ENCODE measurements at places on chromosomes 3 and 15. TPM values are rescaled to one million over a fixed set of nuclear protein-coding genes. Genes with fewer than 3 reads are reported as not detected.

GRCh38 chr3:49840388-49840787, 16.0 kb downstream of the TRAIP start:
- no peak for DNase-seq

DNA sequence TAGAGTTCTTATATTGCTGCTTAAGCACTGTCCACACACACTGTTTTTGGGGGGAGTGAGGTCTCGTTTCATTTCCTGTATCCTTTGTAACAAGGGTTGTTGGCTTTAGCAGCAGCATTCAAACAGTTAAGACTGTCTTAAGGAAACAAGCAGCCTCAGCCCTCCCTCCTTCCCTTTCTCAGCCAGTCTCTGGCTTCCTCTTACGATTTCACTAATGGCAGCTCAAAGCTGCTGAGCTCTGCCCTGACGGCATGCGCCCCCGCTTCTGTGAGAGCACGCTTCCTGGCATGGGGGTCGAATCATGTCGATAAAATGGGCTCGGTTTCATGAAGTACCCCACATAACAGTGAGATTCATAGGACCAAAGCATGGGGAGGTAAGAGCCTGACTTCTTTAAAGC, 105.0 kb downstream of the KLHL25 start:
- DNase-seq = no peak

- DNase-seq = no peak
These were observed 514 bp downstream of the IGF2BP2 start for GRCh38 chr3:185824051-185825005.

GRCh38 chr3:177448987-177449359, 251.7 kb upstream of the TBL1XR1 start:
- no peak for DNase-seq

DNA sequence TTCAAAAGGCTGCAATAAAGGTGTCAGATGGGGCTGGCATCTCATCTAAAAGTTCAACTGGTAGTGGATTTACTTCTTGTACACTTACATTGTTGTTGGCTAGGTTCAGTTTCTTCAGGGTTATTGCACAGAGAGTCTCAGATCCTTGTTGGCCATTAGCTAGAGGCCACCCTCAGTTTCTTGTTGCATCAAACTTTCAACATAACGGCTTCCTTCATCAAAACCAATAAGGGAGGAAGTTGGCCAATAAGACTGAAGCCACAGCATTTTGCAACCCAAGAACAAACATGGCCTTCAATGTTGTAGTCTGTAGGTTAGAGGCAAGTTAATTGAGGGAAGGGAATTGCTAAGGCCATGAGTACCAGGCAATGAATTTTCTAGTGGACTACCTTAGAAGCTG, 218.0 kb downstream of the ZBBX start:
- DNase-seq = no peak

- no peak for DNase-seq
These were observed 22.0 kb downstream of the ACAD11 start for GRCh38 chr3:132637590-132637989.

GRCh38 chr3:10515884-10516495, 10.6 kb upstream of the ATP2B2 start:
- peak; percentile 73 for DNase-seq

- no peak for DNase-seq
These were observed 43.7 kb downstream of the MECOM start for GRCh38 chr3:169619793-169620192.

GRCh38 chr15:45274636-45275380, 22.8 kb downstream of the SLC28A2 start:
- DNase-seq = no peak

- DNase-seq = no peak
These were observed 14.9 kb upstream of the ULK3 start for GRCh38 chr15:74857671-74858368.

DNA sequence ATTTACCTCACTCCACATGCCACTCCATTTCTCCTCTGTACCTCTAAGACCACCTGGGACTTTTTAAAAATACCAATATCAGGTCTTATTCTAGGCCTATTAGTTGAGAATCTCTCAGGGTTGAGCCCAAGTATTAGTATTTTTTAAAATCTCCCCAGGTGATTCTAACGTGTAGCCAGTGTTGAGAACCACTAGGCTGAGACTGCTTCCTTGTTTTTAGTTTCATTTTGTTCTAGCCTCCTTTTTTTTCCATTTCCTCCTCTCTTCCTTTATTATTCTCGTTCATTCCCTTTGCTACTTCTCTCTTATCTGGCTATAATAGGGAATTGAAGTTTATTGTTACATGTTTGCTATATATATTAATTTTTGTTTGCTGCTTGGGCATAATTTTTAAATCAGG, 217.8 kb upstream of the CD96 start:
- no peak for DNase-seq

GRCh38 chr3:15319575-15319974, 12.8 kb downstream of the SH3BP5 start:
- DNase-seq = no peak

DNA sequence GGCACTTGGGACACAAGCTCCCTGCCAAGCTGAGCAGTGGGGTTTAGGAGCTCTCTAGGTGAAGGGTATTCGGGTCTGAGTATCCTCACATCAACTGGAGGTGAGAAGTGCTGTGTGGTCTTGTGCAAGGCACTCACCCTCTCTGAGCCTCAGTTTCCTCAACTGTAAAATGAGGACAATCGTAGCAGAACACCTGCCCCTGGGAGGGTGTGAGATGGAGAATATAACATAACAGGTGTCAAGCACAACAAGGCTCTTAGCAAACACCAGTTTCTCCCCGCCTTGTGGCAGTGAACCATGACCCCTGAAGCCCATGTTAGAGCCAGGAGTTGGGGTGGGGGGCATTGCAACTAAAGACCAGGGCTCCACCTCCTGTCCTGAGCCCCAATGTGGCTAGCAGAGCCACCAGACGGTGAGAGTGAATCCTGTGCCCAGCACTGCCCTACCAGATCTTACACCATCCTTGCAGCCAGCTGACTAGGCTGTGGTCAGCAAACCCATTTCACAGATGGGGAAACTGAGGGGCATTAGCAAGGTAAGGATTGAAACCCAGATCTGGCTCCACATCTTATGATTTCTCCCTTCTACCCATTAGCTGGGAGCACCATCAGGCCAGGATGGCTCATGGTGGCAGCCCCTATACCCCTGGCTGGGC, 2.6 kb upstream of the PLXND1 start:
- DNase-seq = no peak

DNA sequence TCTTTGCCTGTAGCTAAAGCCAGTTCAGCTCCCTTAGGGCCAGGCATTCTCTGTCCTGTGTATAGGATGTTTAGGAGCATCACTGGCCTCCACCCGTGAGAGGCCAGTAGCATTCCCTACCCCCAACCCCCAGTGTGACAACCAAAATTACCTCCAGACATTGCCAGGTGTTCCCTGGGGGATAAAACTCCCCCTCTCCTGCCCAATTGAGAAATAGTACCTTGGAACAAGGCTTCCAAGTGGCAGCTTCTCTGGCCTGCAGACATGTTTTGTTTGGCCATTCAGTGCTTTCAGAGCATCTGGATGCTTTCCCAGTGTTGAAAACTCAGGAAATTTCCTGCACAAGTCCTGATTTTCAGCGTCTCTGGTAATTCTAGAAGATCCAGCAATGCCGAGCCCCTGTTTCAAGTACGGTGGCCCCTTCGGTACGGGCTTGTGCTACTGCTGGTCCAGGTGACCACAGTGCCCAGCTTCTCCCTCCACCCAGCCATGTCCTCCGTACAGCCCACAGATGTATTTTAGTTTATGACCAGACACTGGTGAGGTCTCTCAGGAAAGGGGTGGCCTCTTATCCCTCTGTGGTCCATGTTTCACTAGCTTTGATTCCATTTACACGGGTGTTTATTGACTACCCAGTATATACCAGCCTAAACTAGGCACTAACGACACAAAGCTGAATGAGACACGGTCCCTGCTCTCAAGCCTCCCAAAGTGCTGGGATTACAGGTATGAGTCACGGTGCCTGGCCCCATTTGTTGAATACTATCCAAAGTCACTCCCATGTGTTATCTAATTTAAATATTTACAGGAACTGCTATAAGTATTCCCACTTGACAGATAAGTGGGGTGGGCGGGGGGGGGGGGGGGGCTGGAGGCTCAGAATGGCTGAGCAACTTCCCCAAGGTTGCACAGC, 125.4 kb upstream of the RAD18 start:
- DNase-seq = no peak

CEP19 gene
- total RNA-seq = 0.43 TPM

NR1I2 gene
- total RNA-seq = 206 TPM

NCK1 gene
- total RNA-seq = 19.0 TPM

WDR93 gene
- total RNA-seq = not detected

SMCO1 gene
- not detected for total RNA-seq

Data from left lobe of liver (tissue), 2 donors.